Ovary (tissue), 10 donors: ENCODE measurements at places on chromosomes 4 and X.

DNA sequence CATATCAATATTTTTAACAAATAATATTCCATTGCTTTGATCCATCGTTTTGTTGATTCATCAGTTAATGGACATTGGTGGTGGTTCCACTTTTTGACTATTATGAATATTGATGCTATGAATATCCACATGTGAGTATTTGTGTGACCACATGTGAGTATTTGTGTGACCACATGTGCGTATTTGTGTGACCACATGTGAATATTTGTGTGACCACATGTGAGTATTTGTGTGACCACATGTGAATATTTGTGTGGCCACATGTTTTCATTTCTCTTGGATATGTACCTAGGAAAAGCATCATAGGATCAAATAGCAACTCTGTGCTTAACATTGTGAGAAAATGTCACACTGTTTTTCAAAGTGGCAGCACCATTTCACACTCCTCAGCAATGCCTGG, 433.6 kb upstream of the FRG1 start:
- DNase-seq, result no peak

DNA sequence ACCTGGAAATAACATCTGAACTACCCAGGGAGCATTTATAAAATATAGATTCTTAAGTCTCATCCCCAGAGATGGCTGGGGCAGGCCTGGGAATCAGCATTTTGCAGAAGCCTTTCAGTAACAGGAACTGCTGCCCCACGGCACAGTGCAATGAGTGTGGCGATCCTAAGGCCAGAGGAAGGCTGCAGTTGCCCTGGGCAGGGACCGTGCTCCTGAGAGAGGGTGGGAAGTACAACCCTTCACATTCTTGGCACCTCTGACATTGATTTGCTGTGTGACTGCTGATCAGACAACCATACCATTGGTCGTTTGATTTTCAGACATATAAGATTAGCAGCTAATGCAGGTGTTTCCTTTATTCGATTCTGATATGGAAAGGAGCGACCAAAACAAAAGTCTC, 233.6 kb downstream of the STIM2 start:
- no peak for DNase-seq

GRCh38 chr4:160350944-160351343, 1248.1 kb downstream of the RAPGEF2 start:
- no peak for DNase-seq

DNA sequence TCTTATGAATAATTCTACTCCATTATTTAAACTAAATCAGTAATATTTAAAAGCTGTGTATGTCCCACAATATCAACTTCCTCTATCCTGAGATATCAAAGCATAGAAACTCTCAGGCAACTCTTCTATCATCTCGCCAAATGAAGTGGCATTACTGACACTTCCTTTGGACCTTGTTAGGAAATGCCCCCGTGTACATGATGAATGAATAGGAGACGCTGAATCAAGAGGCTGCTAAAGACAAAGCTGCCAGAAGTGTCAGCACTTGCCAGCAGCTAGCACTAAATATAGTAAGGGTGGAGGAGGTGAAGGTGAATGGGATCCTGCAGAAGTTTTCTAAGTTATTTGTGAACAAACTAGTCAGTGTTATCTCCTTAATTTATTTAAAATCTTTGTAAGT, 99.5 kb upstream of the BLTP1 start:
- DNase-seq, result no peak

DNA sequence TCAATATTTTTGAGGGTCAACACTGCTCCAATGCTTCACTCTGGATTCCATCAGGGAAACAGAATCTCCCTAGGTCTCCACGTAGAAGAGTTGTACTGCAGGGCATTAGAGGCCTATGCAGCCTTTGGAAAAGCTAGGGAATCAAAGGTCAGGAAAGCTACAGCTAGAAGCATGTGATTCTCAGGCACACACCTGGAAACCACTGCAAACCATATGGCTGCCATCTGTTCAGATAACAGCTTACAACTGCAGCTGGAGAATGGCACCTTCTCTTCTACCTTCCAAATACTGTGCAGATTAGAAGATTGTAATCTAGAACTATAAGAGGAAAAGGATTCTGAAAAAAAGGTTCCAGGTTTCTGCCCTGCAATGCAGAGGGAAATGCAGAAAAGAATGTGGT, 60.6 kb downstream of the BTC start:
- no peak for DNase-seq

DNA sequence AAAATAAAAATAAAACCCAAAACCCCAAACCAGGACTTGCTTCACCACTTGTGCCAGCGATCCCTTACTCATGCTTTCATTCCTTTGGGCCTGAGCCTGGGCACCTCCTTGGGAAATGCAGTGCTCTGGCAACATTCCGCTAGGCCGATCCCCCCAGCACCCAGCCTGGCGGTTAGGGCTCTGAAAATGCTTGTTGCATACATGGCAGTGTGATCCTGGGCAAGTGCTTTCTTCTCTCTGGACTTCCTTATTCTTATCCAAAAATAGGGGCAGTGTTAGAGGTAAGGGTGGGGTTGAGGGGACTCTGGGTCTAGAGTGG, 4.6 kb downstream of the ZNF185 start:
- DNase-seq, result no peak

DNA sequence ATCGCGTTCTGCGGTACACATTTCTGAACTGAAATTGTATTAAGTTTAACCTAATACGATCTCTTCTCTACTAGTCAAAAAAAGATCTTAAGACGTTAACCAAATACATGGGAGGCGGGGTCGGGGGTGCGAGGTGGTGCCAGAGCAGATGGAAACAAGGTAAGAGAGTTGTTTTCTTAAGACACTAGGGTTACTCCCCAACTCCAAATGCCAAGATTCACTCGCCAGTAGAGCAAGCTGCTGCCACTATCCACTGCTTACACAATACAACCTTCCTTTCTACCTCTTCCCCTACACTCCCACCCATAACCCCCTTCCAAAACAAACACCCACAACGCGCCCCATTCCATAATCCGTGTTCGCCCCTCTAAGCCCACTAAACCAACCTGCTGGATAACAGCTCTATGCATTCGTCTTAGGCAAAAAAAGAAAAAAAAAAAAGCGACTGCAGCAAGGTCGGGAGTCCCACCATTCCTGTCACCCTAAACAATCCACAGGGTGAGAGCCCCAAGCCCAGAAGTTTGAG, 1.3 kb downstream of the LCORL start:
- DNase-seq, result no peak

GRCh38 chrX:112857478-112857878, 16.8 kb upstream of the AMOT start:
- DNase-seq, result no peak

DNA sequence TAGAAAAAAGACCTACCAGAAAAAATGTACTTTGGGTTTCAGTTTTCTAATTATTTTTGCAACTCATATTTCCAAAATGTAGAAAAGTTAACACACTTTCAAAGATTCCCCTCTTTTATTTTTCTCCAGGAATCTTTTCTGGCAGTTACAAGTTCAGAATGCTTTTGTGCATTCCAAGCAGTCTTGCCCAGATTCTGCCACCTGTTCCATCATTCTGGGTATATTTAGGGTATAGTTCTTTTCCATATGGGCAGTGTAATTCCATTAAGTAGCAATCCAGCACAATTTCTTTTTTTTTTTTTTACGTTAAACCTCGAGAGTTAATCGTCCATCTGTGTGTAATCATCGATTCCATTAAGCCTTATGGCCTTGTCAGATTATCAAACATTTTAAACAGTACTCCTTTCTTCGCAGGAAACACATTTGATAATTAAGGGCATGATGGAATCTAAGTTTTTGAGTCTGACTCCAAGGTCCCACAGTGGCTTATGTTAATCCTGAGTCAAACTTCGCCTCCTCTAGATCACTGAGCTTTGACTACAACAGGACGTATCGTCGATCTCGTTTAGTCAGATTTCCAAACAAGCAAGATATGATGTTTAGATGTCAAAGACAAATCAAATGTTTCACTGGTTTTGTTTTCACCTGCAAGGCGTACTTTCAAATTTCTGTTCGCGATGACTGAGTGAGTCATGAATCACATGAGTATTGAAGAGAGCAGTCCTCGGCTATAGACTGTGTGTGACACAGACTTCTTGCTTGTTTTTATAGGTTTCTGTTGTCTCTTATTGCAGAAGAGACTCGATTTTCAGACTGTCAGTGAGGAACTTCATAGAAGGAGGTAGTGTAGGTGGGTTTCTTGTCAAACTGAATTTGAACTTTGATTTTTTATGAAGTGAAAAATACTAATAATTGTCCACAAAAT, 118.9 kb upstream of the GK2 start:
- DNase-seq, result no peak

DNA sequence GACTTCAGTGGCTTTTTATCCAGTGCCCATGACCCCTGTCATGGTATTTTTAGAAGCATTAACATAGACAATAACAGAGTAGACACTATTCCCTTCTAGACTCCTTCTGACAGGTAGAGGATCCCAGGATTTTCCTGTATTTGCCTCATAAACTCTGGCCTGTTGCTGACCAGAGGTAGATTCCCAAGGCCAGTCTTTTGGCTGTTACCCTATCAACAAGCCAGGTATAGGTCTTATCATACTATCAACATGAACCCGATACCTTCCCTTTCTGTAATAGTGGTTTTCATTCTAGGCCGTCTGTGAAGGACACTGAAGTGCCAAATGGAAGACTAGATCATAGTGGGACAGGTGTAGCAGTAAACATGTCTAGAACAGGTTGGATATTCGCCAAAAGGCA, 76.2 kb upstream of the CHRDL1 start:
- DNase-seq, result no peak

- no peak for DNase-seq
Observed at GRCh38 chr4:18454349-18454748, 432.8 kb upstream of the LCORL start.

- no peak for DNase-seq
Observed at GRCh38 chr4:31022702-31023101, 302.5 kb downstream of the PCDH7 start.

GRCh38 chr4:142396279-142396678, 449.8 kb downstream of the INPP4B start:
- DNase-seq, result no peak

- peak; percentile 5 for DNase-seq
Observed at GRCh38 chr4:7417639-7418038, 17.1 kb downstream of the PSAPL1 start.

DNA sequence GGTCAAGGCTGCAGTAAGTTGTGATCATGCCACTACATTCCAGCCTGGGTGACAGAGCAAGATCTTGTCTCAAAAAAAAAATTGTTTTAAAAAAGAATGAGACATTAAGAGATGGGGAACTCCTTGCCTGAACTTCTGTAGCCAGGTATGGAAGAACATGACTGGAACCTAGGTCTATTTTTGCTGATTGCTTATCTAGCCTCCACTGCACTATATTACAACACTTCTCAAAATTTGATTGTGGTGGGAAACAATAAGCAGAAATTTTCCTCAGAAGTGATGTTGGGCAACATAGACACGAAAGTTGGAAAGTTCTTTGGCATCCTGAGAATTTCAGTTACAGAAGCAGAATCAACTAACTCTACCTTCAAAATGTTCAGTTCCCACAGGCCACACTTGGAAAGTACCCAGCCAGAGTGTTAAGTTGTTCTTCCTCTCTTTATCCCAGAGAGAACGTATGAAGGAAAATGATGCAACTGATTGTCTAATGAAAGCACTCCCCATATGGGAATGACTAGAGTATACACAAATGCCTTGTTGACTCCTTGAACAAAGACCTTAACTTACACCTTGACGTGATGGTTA, 50.0 kb downstream of the LUZP4 start:
- DNase-seq, result no peak

GRCh38 chr4:183374950-183375555, 52.8 kb upstream of the CLDN24 start:
- DNase-seq, result no peak

DNA sequence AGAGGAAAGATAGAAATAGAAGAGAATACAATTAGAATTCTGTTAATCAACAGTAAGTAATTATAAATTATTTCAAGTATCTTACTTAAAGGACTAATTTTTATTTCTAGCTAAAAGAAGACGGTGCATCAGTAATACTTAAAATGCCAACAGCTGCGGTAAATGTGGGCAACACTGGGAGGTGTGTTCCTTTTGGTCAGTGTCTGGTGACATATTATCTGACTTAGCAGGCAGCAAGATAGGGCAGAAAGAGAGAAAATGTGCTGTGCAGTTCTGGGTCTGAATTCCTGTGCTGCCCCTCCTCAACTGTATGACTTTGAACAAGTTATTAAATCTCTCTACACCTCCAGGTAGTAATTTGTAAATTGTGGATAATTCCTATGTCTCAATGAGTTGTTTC, 120.6 kb downstream of the ZNF827 start:
- DNase-seq, result no peak

DNA sequence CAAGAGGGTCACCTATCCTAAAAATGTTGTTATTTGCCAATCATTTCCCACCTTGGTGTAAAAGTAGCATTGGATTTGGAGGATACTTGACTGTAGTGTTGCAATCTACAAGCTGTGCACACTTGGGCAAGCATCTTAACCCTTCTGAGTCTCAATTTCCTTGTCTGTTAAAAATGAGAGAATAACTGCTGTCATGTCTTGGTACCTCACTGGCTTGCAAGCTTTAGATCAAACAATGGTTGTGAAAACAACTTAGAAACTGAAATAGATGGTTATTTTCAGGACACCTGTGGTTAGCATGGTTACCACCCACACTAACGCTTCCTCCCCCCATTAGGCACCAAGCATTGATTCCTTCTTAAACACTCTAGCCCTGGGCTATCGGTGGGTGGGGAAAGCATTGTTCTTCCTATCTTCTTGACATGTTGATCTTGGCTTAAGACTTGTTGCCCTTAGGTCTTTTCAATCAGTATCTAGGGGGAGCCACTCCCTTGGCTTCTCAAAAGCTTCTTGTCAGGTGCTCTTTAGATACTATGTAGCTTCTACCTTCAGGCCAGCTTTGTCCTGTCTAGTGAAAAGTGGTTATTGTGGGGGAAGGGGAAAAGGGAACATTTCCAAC, 10.6 kb upstream of the AMOT start:
- DNase-seq, result no peak

- DNase-seq, result no peak
Observed at GRCh38 chr4:181967401-181967800, 275.8 kb upstream of the TENM3 start.

DNA sequence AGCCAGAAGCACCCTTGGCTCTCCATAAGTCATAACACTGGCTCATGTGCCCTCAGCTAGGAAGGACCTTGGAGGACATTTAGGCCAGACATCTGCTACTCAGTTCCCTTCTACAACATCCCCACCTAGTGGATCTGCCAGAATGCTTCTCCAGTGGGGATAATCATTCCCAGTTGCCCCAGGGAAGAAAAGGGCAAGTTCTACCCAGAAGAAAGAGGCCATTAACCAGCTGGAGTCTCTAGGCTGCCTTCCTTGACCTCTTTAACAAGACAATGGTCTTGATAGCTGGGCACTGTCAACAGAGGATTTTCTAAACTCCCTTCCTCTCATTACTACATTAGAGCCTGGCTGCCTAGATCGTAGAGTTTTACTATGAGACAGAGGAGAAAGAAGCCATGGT, 42.0 kb downstream of the LGI2 start:
- DNase-seq, result no peak

- no peak for DNase-seq
Observed at GRCh38 chrX:150258463-150259430, 104.4 kb upstream of the MAMLD1 start.

DNA sequence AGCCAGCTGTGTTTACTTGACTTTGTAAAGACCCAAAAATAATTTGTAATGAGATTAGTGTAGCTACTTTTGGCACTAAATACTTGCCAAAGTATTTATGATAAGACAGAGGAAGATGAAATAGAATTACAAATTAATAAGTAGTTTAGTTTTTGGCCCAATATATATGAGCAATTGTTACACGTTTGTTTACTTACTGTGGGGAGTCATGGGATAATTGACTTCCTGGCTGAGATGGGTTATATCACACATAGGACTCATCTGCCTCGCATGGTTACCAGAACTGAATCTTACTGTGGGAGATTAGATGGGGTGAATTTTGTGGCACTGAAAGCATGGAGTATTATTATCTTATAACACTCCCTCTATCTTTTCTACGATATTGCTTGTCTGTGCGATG, 66.6 kb downstream of the INTS12 start:
- no peak for DNase-seq
